ENCODE measurements at places on chromosomes 3 and 15. TPM values are rescaled to one million over a fixed set of nuclear protein-coding genes. Genes with fewer than 3 reads are reported as not detected.

Gene CELSR3
- 0.18 TPM for total RNA-seq

Gene ACTC1
- 0.83 TPM for total RNA-seq

Gene PYGO1
- 10.0 TPM for total RNA-seq

Gene IQCF5
- not detected for total RNA-seq

Gene GOLGA8H
- total RNA-seq, result not detected

Gene TRH
- not detected for total RNA-seq

Gene RPL15
- 1,419 TPM for total RNA-seq

Gene TGM4
- under 0.01 TPM for total RNA-seq

Gene EXD1
- total RNA-seq, result not detected

Gene GOLGA8S
- under 0.01 TPM for total RNA-seq
